ENCODE measurements at places on chromosomes 7 and 10.

- DNase-seq, result peak; percentile 99
Observed at GRCh38 chr7:36115448-36116321, 37.4 kb upstream of the EEPD1 start.

DNA sequence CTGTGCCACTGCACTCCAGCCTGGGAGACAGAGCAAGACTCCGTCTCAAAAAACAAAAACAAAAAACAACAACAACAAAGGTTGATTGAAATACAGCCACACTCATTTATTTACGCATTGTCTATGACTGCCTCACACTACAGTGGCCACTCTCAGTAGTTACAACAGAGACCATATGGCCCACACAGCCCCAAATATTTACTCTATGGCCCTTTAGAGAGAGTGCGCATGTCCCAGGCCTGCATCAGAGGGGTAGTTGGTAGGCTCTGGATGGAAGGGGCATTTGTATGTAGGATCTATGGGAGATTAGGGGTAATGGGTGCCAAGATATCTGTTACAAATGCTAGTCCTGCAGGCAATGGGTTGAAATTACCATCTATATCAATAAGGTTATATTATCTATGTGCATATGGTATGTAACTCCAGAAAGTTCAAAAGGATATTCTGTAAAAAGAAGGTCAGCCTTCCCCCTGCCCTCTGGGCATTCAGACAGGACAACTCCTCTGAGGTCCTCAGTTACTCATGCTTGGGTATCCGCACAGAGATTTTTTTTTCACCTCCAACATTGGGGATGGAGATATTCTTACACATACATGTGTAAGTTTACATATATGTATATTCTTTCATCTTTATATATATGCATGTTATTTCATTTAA is 56.3 kb downstream of the DENND2A start:
- no peak for DNase-seq

- no peak for DNase-seq
Observed at GRCh38 chr7:138865843-138866242, 67.8 kb upstream of the ATP6V0A4 start.

- peak; percentile 31 for DNase-seq
Observed at GRCh38 chr10:18140149-18140956, at the start of gene CACNB2. CACNB2 (plus strand) TSS chr10:18140424.

GRCh38 chr10:63273577-63273976 is 140.4 kb downstream of the NRBF2 start:
- no peak for DNase-seq

DNA sequence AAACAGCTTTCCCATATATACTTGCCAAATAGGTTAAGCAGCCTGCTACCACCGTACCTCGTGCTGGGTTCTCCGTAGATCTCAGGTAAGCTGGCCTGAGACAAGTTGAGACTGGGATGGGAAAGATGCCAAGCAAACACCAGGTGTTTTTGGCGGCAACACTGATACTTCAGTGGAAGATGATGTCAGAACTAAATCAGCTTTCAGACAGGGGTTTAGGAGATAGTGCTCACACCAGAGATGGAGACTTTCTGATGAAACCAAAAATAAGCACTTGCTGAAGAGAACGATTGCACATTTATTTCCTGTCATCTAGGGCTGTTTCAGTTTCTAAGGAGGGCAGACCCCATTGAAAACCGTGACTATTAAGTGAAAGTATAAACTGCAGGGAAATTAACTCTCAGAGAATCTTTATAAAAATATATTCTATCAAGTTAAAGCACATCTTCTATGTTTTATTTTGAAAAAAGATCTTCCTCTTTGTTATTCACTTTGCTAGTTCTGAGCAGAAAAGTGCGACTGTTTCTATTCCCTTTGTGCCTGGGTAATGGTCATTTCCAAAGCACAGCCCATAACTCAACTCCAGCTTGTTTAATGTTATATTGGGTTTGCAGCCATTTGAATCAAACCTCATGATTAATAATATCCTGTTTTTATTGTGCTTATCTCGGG is 149.9 kb downstream of the CPED1 start:
- peak; percentile 10 for DNase-seq

All from fibroblast of skin of right quadriceps (primary cell).